ENCODE measurements at places on chromosomes 7 and 10. TPM values are rescaled to one million over a fixed set of nuclear protein-coding genes. Genes with fewer than 3 reads are reported as not detected.

FBXL13 gene
- 0.27 TPM for total RNA-seq

SDK1 gene
- total RNA-seq = 2.5 TPM

ITPRIP gene
- total RNA-seq = 27.6 TPM

GALNT17 gene
- 57.9 TPM for total RNA-seq

NDUFB8 gene
- total RNA-seq = 451 TPM

ADGRA1 gene
- not detected for total RNA-seq

LBX1 gene
- total RNA-seq = not detected

ACBD7 gene
- not detected for total RNA-seq

AKR1D1 gene
- not detected for total RNA-seq

PAX4 gene
- total RNA-seq = not detected

COL13A1 gene
- 1.0 TPM for total RNA-seq

STEAP1B gene
- 0.69 TPM for total RNA-seq

STAG3 gene
- 0.74 TPM for total RNA-seq

PNLIPRP2 gene
- not detected for total RNA-seq

PRPS1L1 gene
- not detected for total RNA-seq

SH2D4B gene
- not detected for total RNA-seq

PITRM1 gene
- 94.5 TPM for total RNA-seq

CDH23 gene
- total RNA-seq = 5.4 TPM

ADRA2A gene
- total RNA-seq = 0.64 TPM

KMT2E gene
- total RNA-seq = 35.9 TPM

CALML5 gene
- total RNA-seq = not detected

IGFBP3 gene
- total RNA-seq = 46.0 TPM

RBM20 gene
- total RNA-seq = 114 TPM

SPAM1 gene
- not detected for total RNA-seq

KIAA1217 gene
- total RNA-seq = 46.6 TPM

PDK4 gene
- total RNA-seq = 289 TPM

SLC39A12 gene
- total RNA-seq = not detected

FAM25G gene
- not detected for total RNA-seq

CDK14 gene
- total RNA-seq = 23.9 TPM

AFAP1L2 gene
- total RNA-seq = 4.5 TPM

ZNF239 gene
- total RNA-seq = 2.2 TPM

EPHA1 gene
- total RNA-seq = not detected

DEPP1 gene
- 32.2 TPM for total RNA-seq

NFE2L3 gene
- total RNA-seq = 0.94 TPM

GOLGA7B gene
- total RNA-seq = not detected

KAZALD1 gene
- 7.8 TPM for total RNA-seq

GPRIN2 gene
- not detected for total RNA-seq

TMEM178B gene
- total RNA-seq = 38.2 TPM

EVX1 gene
- total RNA-seq = not detected

COL1A2 gene
- 78.1 TPM for total RNA-seq

LRIT1 gene
- not detected for total RNA-seq

NFKB2 gene
- total RNA-seq = 11.3 TPM

GATA3 gene
- 1.1 TPM for total RNA-seq

ITIH2 gene
- total RNA-seq = not detected

EGFR gene
- total RNA-seq = 11.2 TPM

ASAH2 gene
- 0.32 TPM for total RNA-seq

LIPK gene
- not detected for total RNA-seq

NUTM2E gene
- 0.10 TPM for total RNA-seq

CYP26A1 gene
- total RNA-seq = not detected

STK17A gene
- total RNA-seq = 26.5 TPM

COBL gene
- 91.2 TPM for total RNA-seq

SRGN gene
- total RNA-seq = 42.8 TPM

SPDYE2B gene
- total RNA-seq = not detected

PVRIG gene
- total RNA-seq = not detected

All from left ventricle myocardium superior (tissue), 1 donor.